ENCODE measurements at places on chromosomes 2 and 18.

GRCh38 chr18:8787371-8787670, 82.0 kb downstream of the MTCL1 start:
- DNase-seq, result no peak

DNA sequence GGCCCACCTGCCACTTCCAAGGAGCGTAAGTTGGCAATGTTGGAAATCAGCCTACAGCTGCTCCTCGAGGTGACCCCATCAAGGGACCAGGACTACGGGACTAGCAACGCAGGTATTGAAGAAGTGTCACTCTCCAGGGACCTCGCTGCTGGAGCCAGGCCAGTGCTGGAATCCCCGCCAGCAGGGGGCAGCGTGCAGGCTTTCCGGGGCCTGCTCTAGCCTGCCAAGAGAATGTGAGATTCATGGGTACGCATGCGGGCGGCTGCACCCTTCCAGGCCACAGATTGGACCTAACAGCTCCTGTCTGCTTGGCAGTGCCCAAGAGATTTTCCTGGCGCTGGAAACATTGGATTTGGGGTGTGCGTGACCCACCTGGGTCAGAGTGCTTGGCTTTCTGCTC, 182.8 kb upstream of the RAB12 start:
- no peak for DNase-seq

GRCh38 chr2:231181860-231182512, 16.4 kb upstream of the ARMC9 start:
- no peak for DNase-seq

- DNase-seq, result no peak
Observed at GRCh38 chr2:47644351-47644750, 138.6 kb upstream of the MSH6 start.

DNA sequence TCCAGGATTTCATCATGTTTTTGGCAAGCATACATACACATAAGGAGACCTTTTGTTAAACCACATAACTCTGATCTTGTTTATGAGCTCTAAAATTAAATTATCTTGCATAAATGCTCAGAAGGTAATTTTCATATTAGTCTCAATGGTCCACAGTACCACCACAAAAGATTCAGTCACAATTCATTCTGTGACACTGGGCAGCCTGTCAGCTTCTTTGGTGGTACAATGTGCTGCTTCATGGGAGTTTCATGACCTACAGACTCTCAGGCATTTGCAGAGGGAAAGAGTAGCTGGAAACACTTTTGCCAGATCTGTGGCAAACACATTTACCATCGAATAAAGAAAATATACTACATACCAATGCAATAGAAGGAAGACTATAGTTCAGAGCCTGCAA, 51.3 kb upstream of the ZNF397 start:
- DNase-seq, result no peak

DNA sequence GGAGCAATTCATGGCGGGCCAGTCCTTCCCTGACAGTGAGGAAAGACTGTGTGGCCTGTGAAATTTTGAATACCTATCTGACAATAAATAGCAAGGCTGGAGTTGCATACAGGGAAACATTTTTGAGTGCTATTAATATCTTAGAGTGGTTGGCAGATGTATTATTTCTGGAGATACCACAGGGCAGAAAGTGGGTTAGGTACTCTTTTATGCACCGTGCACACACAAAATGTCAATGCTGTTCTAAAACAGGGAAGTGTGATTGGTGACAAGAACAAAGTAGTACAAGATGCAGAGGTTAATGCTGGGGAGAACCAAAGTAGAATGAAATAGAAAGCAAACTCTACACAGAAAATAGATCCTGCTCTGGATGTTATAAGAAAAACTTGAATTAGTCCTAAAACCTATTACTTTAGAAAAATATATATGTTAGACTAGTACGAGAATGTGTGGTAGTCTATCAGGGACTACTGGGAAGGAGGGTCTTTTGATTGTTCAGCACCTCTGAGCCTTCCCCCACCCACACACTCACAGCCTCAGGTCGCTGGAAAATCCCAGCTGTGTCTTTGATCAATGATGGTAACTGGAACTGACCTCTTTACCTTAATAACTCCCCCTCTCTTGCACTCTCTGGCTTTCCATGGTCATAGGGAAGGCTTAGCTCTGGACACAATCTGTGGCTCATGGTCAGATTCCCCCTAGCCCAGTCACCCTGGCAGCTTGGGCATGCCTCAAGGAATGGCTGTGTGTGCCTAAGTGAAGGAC, 58.2 kb downstream of the SERPINB8 start:
- DNase-seq, result no peak

All from activated CD4-positive, alpha-beta T cell treated with anti-CD3 and anti-CD28 coated beads, Interleukin-2, amount 50 U/mL, for 1 hour (primary cell).